ENCODE measurements at places on chromosomes 7 and 10.

DNA sequence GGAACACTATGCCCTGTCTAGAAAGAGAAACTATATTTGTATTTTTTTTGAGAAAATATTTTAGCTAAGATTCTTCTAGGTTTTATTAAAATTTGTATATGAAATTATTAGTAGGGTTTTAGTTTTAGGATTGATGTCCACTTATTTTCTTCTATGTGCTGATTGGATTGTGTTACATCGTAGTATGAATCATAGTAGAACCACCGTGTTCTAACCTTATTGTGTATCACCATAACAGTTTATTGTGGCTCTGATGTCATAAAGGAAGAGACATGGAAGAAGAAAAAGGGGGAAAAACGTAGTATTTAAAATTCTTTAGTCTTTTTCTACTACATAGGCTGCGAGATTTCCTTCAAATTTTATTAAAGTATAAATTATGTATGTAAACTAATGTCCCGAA, 1.9 kb downstream of the AGBL3 start:
- DNase-seq, result no peak

GRCh38 chr7:22182149-22182548, 174.8 kb downstream of the RAPGEF5 start:
- DNase-seq, result no peak

GRCh38 chr7:39367943-39368342, 198.3 kb upstream of the YAE1 start:
- DNase-seq, result no peak

DNA sequence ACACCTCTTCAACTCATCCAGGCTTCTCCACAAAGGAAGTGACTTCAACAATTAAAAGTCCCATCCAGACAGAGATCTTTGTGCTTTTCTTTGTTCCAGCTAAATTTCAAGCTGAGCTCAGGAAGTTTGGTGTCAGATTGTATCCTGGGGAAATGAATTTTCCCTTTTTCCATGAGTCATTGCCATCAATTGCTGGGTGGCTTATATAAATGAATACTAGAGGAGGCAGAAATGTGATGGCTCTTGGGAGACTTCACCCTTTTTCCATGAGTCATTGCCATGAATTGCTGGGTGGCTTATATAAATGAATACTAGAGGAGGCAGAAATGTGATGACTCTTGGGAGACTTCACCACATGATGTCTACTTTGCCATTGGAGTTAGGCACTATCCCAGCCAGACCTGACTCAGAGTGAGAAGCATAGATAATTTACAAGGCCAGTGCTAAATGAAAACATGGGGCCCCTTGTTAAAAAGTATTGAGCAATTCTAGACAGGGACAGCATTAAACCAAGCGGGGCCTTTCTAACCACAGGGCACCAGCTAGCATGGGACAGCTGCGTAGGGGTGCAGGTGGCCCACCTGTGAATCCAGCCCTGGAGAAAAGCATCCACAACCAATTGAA, 339.2 kb upstream of the PODXL start:
- no peak for DNase-seq

GRCh38 chr7:46881507-46882127, 700.3 kb downstream of the TNS3 start:
- no peak for DNase-seq

GRCh38 chr10:644076-644942, 45.2 kb downstream of the DIP2C start:
- DNase-seq, result no peak

Measured in stimulated activated CD4-positive, alpha-beta T cell treated with anti-CD3 and anti-CD28 coated beads, Interleukin-4, amount 100 ng/mL, for 4 hours (primary cell).